ENCODE measurements at places on chromosomes 4 and X. TPM values are rescaled to one million over a fixed set of nuclear protein-coding genes. Genes with fewer than 3 reads are reported as not detected.

Gene FGF5
- 0.25 TPM for total RNA-seq

DNA sequence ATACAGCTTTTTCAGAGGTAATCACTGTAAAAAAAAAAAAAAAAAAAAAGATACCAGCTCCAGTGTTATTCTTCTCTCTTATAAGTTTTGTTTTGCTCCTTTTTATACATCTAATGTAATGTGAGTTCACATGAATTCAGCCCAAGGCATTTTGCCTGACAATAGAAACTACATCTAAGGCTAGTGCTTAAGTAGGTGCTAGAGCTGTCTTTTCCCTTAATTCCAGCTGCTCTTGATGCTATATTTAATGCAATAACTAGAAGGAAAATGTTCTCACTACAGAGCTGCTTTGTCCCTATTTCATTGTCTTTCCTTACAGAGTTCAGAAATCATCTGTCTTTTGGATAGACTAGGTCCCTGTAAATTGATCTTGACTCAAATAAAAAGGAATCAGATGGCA is 150.1 kb downstream of the NAA11 start:
- DNase-seq: no peak

Gene SPATA4
- not detected for total RNA-seq

Gene TIMM17B
- 60.5 TPM for total RNA-seq

DNA sequence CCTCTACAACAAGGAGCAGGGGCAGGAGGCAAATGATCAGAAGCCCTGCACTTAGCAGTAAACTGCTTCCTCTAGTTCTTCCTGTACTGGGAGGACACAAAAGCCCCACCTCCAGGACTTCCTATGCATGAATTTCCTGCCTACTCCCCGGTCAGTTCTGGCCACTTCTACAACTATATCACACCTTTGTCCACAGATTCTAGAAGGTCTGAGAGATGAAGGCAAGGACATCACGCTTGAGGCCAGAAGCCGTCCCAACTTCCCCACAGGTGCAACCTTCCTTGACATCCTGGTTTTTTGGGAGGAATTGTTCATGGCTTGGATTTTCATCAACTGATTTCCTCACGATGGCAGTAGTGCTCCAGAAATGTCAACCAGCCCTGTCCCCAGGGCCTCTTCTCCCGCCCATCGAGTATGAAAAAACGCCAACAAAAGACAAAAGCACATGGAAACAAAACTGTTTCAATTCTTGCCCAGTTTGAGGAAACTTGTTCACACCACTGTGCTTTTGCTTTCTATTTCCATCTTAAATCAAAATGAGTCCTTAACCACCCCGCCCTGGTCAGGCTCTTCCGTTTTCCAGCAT is 206.5 kb upstream of the STK26 start:
- peak; percentile 84 for DNase-seq

DNA sequence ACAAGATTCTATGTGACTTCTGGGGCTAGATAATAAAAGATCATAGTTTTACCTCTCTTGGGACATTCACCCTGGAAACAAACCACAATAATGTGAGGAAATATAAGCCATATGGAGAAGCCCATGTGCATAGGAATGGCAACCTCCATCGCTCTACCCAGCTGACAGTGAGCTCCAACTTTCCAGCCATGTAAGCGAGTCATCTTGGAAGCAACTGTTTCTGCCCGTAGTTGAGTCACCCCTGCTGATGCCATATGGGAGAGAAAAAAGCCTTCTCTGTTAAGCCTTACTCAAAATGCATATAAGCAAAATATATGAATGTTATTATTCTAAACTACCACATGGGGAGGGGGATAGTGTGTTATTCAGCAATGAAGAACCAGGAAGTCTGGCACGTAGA is 31.4 kb upstream of the RELL1 start:
- no peak for DNase-seq

Gene GAGE12E
- not detected for total RNA-seq

Gene POU4F2
- not detected for total RNA-seq

GRCh38 chr4:28334249-28334648 is 1473.6 kb downstream of the STIM2 start:
- no peak for DNase-seq

DNA sequence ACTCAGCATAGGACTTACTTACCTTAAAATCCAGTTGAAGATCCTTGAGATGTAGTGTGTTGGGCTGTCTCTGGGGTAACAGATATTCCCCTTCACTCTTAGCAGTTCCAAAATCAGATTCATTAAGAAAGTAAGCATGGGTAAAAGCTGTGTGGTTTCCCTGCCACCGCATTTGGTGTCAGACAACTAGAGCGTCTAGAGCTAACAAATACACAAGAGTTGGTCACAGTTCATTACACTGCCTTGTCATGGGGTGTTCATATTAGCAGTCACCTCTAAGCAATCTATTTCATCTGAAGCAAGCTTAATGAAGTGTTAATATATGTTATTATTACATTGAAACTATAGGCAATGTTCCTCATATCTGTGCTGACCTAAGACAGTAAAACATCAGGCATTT is 342.8 kb downstream of the PPARGC1A start:
- no peak for DNase-seq

- no peak for DNase-seq
Observed at GRCh38 chrX:115630204-115630603, 69.2 kb downstream of the PLS3 start.

Gene PPP1R2C
- total RNA-seq: not detected

DNA sequence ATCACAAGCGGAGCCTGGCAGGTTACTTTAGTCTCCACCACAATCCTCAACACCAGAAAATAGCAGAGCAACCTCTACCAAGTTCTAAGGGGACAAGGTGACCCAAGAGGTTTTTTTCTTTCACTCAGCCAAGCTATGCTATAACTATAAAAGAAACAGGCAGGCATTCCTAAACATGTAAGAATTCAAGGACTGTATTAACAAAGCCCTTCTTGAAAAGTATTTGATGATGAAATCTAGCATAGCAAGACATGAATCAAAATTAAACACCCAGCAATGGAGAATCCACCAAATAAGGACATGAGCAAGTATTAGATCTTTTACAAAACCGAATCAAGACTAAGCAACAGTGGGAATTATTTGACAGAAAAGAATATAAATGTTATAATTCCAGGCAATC is 25.7 kb upstream of the C1QTNF7 start:
- no peak for DNase-seq

- no peak for DNase-seq
Observed at GRCh38 chr4:77124576-77124975, 32.4 kb upstream of the CCNG2 start.

GRCh38 chr4:13483768-13484121 is 395 bp downstream of the RAB28 start:
- peak; percentile 78 for DNase-seq

GRCh38 chr4:24729119-24729730 is 66.1 kb upstream of the SOD3 start:
- no peak for DNase-seq

- no peak for DNase-seq
Observed at GRCh38 chrX:136745215-136746173, 35.2 kb downstream of the ARHGEF6 start.

Gene CENPE
- 2.0 TPM for total RNA-seq

DNA sequence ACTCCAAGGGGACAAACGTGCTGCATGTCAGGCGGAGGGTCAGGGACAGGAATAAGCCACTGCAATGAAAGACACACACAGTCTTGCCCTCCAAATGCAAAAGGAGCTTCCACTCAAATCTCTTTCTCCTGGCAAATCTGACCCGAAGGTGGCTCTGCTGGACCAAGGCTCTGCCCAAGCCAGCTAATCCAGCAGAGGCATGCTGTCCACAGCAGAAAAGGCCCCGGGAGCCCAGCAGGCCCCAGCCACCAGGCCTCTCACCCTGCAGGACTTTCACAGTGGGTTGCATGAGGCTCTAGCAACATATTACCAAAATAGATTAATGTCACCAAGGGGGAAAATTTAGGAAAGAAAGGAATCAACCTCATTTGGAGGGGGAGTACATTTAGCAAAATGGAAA is 628.6 kb downstream of the BCOR start:
- DNase-seq: no peak

DNA sequence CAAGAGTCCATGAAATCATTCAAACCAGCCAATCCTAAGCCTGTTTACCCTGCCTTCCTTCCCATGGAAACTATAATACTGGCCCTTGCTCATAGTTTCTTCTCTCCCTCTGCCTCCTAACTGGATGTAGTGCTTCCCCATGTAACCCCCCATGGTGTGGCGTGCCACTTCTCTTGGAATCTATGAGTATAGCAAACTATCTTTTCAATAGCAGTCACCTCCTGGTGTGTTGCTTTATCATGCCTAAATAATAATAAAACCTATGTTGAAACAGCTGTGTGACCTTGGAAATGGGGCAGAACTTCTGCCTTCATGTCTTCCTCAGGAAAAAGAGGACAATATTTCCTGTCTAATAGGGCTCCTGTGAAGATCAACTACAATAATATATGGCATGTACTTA is 234.8 kb upstream of the EDNRA start:
- no peak for DNase-seq

- no peak for DNase-seq
Observed at GRCh38 chr4:113116414-113117357, 67.2 kb downstream of the ANK2 start.

GRCh38 chr4:25112995-25113380 is 47.3 kb downstream of the SEPSECS start:
- DNase-seq: no peak

DNA sequence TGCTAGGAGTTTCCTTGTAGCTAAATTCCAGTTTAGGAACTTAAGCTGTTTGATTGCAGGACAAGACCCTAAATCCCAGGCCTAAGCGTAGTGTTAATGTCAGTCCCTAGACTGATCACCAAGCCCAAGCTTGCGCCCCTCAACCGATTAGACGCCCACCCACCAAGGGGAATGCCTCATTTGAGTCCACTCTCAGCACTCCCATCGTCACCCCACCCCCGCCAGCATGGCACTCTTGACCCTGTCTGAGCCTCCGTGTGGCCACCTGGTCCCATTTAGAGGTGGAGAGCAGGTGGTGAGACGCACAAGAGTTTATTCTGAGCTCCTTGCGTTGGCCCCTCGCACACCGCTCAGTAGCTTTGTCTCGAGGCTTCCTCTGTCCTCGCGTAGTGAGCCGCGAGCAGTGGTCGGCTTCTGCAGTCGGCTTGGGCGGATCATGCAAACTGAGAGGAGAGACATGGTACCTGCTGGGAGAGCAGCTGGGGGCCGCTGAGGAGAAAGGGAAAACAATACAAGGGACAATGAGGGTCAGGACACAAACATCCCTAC is 48.5 kb upstream of the ZNF157 start:
- no peak for DNase-seq

GRCh38 chr4:100311181-100311580 is 120.9 kb upstream of the DDIT4L start:
- DNase-seq: no peak

DNA sequence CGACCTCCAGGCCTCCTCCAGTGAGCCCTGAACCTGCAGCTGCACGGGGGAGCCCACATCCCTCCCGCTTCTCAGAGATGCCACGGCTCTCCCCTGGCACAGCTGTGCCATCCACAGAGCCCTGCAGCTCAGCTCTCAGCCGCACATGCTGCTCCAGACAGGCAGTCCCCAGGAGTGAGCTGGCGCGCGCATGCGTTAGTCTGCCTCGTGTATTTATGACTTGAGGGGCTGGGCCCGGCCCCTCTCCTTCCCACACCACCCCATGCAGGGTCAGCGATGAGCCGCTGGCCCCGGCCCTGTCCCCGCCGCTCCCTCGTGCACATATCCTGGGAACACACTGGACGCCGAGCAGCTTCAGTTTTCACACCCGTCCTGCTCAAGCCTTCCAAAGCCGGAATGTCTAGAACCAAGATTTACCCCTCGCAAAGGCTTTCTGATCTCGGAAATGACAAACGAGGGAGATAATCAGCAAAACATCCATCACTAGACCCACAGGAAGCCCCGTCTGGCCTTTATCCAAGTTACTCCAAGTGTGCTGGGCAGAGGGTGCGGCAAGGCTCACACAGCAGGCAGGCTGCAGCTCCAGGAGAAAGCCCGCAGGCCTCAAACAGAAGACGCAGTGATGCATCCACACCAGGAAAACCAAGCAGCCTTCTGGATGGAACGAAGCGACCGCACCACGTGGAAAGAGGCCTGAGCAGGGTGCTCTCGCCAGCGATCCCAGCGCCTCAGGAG is 24.3 kb downstream of the GAK start:
- no peak for DNase-seq

GRCh38 chr4:20368926-20369325 is 117.2 kb downstream of the SLIT2 start:
- no peak for DNase-seq

DNA sequence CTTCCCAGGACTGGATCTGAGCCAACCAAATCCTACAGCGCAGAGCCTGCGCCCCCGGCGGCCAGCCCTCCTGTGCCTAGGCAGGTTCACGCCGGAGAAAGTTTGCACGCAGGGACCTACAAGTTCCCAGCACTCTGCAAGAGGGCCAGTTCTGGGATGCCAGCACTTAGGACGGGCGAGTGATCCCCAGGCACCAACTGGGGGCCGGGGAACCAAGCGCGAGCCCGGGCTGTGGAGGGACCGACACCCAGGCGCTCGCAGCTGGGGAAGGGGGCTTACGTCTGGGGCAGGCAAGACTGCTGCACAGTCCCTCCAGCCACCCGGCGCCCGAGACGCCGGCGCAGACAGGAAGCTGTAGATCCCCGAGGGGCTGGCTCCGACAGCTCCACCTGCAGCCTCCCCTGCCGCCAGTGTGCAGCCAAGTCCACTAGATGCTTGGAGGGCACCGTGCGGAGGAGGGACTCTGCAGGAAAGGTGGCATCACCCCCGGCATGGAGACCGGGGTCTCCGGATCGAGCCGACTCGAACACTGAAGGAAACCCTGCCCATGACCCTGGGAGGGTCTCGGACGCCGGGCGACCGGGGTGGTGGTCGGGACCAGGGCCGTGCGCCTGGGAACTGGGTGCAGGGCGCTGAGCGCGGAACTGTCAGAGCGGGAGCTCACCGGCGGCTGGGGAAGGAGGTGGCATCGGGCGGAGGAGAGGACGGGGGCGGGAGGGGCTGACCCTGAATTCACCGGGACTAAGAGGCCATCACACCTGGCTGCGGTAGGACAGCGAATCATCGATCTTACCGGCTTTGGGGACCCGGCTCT is 566 bp downstream of the CORIN start:
- peak; percentile 65 for DNase-seq

DNA sequence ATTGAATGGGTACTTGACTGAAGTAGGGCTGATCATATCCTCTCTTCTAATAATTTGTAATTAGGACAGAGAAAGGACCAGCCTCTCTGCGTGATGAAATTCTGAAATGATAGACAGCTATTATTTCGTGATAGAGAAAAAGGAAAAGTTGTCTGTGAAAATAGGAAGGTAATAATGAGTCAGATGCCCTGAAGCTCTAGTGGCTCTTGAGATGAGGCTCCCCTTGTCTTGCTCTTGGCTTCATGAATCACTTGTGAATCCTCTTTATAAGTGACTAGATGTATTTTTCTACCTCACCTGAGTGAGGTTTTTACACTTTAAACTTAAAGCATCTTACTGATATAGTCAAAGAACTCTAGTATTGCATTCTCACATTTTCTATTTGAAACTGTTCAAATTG is 888.9 kb downstream of the PCDH18 start:
- no peak for DNase-seq

- DNase-seq: no peak
Observed at GRCh38 chr4:15489551-15489950, 19.9 kb downstream of the CC2D2A start.

- DNase-seq: no peak
Observed at GRCh38 chrX:30161043-30161442, 54.3 kb upstream of the MAGEB2 start.
